ENCODE measurements at places on chromosomes 6 and 20. TPM values are rescaled to one million over a fixed set of nuclear protein-coding genes. Genes with fewer than 3 reads are reported as not detected.
A peak's percentile ranks its signal among the peaks of the same experiment; 100 is the strongest.

NRN1 gene
- 0.21 TPM for total RNA-seq

CENPW gene
- total RNA-seq, result 14.3 TPM

- no peaks in the 10 kb centered on the region for H3K27me3 ChIP-seq
- no peak overlapping the region for H3K4me3 ChIP-seq
- no peaks in the 10 kb centered on the region for H3K36me3 ChIP-seq
- DNase-seq, result no peak
Observed at GRCh38 chr6:52317841-52318581, 33.5 kb upstream of the MCM3 start.

GRCh38 chr6:147201885-147202515 is 2.2 kb upstream of the STXBP5 start:
- H3K27ac ChIP-seq, result peak overlapping the region; percentile 97
- peak overlapping the region; percentile 96 for H3K4me3 ChIP-seq
- peaks cover 21% of the 10 kb centered on the region for H3K4me1 ChIP-seq
- no peak for DNase-seq
- H3K36me3 ChIP-seq, result no peaks in the 10 kb centered on the region

- H3K4me1 ChIP-seq, result peaks cover 48% of the 10 kb centered on the region
- H3K4me3 ChIP-seq, result no peak overlapping the region
- no peak for DNase-seq
Observed at GRCh38 chr20:45775411-45775810, 16.3 kb downstream of the WFDC3 start.

DNA sequence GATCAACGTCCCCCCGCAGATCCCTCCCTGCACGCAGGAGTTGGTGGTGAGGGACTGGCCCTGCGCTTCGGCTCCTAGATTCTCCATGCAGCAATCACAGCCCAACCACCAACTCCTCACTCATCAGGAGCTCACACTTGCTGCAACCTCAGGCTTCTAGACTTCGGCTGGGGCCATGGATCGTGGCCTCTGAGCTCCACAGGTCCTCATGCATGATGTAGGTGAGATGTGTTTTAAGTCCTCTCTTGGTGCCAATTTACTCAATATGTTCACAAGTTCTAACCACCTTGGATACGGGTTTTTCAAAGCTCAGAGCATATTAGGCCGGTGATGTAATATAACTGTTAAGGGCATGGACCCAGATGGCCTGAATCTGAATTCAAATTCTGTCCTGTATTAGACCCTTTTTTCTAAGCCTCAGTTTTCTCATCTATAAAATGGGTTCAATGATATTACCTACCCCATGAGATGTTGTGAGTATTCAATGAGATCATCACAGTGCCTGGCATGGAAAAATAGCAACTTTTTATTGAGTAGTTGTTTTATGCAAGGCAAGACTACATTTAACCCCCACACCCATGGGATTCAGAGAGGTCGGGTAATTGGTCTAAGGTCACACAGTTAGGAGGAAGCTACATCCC is 31.0 kb downstream of the SUN5 start:
- no peak for DNase-seq
- no peak overlapping the region for H3K27ac ChIP-seq
- no peak overlapping the region for H3K4me3 ChIP-seq
- H3K27me3 ChIP-seq, result peaks cover 4% of the 10 kb centered on the region
- no peaks in the 10 kb centered on the region for H3K4me1 ChIP-seq

GRCh38 chr20:21936720-21937380 is 231.4 kb downstream of the PAX1 start:
- no peak overlapping the region for H3K27ac ChIP-seq
- H3K4me3 ChIP-seq, result no peak overlapping the region
- DNase-seq, result no peak
- H3K27me3 ChIP-seq, result no peaks in the 10 kb centered on the region
- peaks cover 4% of the 10 kb centered on the region for H3K4me1 ChIP-seq

DNA sequence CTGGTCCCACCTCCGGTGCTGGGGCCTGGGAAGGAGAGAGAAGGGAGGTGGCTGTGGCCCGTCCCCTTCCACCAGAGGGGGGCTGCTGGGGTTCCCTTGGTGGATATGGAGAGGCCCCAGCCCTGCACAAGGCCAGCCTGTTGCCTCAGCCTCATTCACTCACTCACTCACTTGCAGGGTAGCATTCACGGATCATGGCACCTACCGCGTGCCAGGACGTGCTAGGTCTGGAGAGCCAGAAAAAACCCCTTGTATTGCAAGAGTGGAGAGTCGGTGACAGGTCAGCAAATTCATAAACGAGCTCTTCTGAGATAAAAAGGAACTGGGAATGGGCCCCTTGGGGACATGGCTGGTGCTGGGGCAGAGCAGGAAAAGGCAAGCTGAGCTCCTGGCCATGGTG is 6.4 kb upstream of the ZBTB46 start:
- H3K27me3 ChIP-seq, result no peaks in the 10 kb centered on the region
- H3K36me3 ChIP-seq, result no peaks in the 10 kb centered on the region
- peaks cover 25% of the 10 kb centered on the region for H3K4me1 ChIP-seq
- no peak overlapping the region for H3K4me3 ChIP-seq
- no peak overlapping the region for H3K27ac ChIP-seq
- no peak for DNase-seq

All from osteocyte (in vitro differentiated cells).